Activated T-cell treated with anti-CD3 and anti-CD28 coated beads, Interleukin-2, amount 50 U/mL, for 72 hours (primary cell): ENCODE measurements at places on chromosomes 16 and 17. TPM values are rescaled to one million over a fixed set of nuclear protein-coding genes. Genes with fewer than 3 reads are reported as not detected.

RHOT1 gene
- total RNA-seq, result 29.9 TPM

TBX2 gene
- total RNA-seq, result 0.10 TPM

PIMREG gene
- total RNA-seq, result 6.6 TPM

- H3K27ac ChIP-seq, result no peak overlapping the region
- H3K36me3 ChIP-seq, result no peaks in the 10 kb centered on the region
- H3K27me3 ChIP-seq, result no peaks in the 10 kb centered on the region
- no peak for DNase-seq
- no peak overlapping the region for H3K4me3 ChIP-seq
Observed at GRCh38 chr16:49459953-49460735, 86.5 kb downstream of the C16orf78 start.

DNA sequence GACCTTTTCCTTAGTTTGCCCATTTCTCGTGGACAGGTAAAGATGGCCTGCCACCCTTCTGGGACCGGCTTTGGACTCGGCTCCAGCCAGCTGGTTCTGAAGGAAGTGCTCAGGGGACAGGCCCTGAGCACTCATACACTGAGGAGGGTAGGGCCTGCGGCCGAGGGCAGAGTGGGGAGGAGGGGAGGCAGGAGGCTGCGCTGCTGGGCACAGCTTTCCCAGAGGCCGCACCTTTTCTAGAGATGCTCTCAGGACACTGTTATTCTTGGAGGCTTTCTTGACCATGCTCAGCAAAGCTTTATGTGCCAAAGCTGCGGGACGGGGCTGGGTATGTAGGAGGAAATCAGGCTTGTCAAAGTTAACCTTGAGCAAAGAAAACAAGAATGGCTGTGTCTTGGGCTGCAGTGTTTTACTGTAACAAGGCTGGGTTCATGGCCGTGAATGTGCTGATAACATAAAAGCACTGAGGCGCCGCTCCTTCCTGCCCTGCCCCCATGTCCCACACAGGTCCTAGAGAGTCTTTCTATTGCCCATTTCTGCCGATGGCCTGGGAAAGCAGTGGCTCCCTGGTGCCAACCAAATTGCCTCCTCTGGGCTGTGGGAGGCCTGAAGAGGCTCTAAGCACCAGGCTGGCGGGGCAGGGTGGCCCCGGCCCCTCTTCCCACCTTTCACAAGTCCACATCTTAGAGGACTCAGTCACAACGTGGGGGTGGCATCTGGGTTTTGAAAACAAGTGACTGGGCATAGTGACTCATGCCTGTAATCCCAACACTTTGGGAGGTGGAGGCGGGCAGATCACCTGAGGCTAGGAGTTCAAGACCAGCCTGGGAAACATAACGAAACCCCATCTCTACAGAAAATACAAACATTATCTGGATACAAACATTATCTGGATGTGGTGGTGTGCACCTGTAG, 22.3 kb upstream of the TIMP2 start:
- no peaks in the 10 kb centered on the region for H3K27me3 ChIP-seq
- H3K27ac ChIP-seq, result no peak overlapping the region
- H3K4me3 ChIP-seq, result no peak overlapping the region
- no peaks in the 10 kb centered on the region for H3K4me1 ChIP-seq

DNA sequence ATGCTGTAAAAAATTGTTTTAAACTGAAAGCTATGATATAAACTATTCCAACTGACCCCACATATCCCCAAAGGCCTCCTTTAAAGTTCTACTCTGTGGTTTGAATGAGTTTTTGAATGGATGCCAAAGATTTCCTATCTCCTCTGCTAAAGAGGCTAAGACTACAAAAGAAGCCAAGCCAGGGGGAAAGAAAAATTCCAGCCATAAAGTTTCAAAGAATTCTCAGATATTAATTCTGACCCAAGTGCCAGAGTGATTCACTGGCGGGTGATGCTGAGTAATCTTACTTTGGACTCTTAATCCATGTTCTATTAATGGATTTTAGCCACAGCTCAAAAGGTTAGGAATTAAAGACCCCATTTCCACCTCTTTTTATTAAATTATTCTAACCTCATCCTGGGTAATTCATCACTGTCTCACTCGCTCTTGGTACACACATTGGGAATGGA, 60.7 kb downstream of the HS3ST3A1 start:
- no peak overlapping the region for H3K27ac ChIP-seq
- no peaks in the 10 kb centered on the region for H3K4me1 ChIP-seq
- no peaks in the 10 kb centered on the region for H3K36me3 ChIP-seq
- no peaks in the 10 kb centered on the region for H3K27me3 ChIP-seq
- no peak overlapping the region for H3K4me3 ChIP-seq
